ENCODE measurements at places on chromosomes 12 and 14.

- H3K36me3 ChIP-seq = no peaks in the 10 kb centered on the region
- no peaks in the 10 kb centered on the region for H3K4me1 ChIP-seq
- DNase-seq = peak; percentile 16
- H3K27ac ChIP-seq = peak overlapping the region; percentile 99
- H3K4me3 ChIP-seq = peak overlapping the region; percentile 70
Measured at GRCh38 chr14:34872822-34873588, 2.2 kb downstream of the BAZ1A start.

DNA sequence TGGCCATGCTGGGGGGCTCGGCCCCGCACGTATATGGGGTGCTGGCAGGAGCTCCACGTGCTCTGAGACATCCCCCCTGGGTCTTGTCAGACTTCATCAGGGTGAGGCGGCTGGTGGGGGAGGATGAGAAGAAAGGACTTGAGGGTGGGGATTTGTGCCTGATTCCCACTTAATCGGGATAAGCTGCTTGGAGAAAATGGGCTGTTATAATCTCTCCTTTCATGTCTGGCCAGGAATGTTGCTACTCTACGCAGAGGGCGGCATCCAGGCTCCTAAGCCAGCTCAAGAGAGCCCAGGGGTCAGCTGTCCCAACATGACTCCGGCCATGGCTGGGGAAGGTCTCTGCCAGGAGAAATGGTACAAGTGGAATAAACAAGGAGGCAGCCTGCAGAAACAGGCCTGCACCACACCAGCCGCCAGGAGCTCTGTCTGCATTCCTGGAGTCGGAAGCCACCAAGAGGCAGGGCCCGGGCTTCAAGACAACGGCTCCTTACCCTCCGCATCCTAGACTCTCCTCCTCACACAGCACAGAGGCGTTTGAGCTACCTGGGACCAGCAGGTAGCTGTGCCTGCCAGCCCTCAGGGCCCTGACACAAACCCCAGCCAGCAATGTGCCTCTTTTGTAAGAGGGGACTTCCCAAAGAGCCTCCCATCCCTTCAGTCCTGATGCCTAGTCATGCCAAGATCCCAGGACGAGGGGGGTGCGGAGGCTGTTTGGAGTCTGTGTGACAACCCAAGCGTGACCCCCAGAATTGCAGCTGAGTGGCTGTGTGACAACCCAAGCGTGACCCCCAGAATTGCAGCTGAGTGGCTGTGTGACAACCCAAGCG, 195.8 kb upstream of the DIO3 start:
- no peaks in the 10 kb centered on the region for H3K36me3 ChIP-seq
- H3K27ac ChIP-seq = peak overlapping the region; percentile 81
- no peaks in the 10 kb centered on the region for H3K27me3 ChIP-seq
- no peak for DNase-seq
- H3K4me3 ChIP-seq = no peak overlapping the region

GRCh38 chr14:87231336-87232026, 761.5 kb downstream of the GALC start:
- no peaks in the 10 kb centered on the region for H3K27me3 ChIP-seq
- no peaks in the 10 kb centered on the region for H3K36me3 ChIP-seq
- no peaks in the 10 kb centered on the region for H3K4me1 ChIP-seq
- no peak overlapping the region for H3K27ac ChIP-seq

DNA sequence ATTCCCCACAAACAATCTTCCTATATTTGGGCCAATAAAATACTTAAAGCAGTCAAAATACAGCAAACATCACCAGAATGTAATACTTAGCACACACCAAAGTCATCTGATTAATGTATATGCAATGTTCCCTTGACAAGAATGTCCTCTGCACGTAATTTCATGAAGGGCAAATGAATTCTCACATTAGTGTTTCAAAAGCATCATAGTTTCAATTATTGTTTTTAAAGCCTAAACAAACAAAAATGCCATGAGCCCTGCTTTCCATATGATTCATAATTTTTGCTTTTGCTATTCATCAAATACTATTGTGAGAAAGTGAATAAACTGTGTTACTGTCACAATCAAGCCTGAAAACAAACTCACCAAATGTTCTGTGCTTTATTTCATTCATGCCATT, 156.0 kb downstream of the EPS8 start:
- H3K36me3 ChIP-seq = no peaks in the 10 kb centered on the region
- no peak overlapping the region for H3K27ac ChIP-seq
- H3K4me3 ChIP-seq = no peak overlapping the region
- no peaks in the 10 kb centered on the region for H3K27me3 ChIP-seq

DNA sequence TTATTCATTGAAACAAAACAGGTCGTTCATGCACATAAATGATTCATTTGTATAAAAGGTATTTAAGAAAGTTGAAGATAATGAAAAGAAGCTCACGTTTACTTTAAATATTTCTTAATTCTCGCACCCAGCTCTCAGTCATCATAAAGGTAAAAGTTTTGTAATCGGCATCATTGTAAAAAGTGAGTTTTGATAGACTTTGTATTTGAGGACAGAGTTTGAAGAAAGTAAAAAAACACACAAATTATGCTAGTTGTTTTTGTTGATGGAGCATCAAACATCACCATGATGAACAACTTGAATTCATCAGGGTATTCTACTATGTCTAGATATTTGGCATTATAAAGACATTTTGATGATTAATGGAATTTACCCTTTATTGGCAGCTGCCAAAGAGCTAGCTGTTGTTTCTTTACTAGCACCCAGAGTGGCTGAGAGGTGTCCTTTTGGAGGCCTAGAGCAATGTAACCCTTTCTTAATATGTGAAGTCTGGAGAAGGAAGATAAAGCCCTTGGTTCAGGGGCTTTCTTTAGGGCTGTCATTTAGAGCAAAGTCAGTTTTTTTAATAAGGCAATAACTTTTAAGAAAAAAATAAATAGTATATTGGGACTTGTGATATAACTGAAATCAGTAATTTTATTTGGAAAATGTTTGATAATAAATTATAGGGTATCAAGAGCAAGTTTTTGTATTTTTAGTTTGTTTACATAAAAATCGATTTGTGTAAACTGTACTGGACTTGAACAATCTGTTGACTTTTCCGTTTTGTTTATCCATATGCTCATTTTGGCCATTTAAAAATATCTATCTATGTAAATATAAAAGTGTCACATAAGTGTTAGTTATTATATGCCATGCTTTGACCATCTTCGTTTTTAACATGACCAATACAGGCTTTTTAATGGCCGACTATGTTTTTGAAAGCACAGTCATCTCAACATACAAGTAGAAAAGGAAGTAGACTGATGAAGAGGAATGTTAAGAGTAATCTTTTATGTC, 7.4 kb downstream of the GLRX5 start:
- H3K27me3 ChIP-seq = no peaks in the 10 kb centered on the region
- no peak for DNase-seq
- H3K4me3 ChIP-seq = no peak overlapping the region
- no peaks in the 10 kb centered on the region for H3K4me1 ChIP-seq

DNA sequence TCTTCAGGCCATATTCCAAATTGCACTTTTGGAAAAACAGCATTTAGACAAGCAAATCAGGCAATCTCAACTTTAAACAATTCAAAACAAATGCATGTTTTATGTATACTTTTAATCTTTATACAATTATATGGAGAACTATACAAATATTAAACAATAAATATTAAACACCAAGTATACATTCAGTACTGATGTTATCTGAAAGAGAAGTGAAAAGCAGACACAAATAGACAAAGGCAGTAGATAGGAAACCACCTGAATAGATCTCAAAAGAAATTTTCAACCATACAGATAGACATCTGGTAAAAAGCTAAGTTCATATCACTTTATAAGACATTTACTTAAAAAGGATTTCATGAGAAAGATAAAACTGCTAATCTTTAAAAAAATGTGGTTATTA, 65.2 kb downstream of the ZC3H14 start:
- DNase-seq = no peak
- no peaks in the 10 kb centered on the region for H3K4me1 ChIP-seq
- H3K36me3 ChIP-seq = no peaks in the 10 kb centered on the region
- no peak overlapping the region for H3K27ac ChIP-seq
- H3K4me3 ChIP-seq = no peak overlapping the region

DNA sequence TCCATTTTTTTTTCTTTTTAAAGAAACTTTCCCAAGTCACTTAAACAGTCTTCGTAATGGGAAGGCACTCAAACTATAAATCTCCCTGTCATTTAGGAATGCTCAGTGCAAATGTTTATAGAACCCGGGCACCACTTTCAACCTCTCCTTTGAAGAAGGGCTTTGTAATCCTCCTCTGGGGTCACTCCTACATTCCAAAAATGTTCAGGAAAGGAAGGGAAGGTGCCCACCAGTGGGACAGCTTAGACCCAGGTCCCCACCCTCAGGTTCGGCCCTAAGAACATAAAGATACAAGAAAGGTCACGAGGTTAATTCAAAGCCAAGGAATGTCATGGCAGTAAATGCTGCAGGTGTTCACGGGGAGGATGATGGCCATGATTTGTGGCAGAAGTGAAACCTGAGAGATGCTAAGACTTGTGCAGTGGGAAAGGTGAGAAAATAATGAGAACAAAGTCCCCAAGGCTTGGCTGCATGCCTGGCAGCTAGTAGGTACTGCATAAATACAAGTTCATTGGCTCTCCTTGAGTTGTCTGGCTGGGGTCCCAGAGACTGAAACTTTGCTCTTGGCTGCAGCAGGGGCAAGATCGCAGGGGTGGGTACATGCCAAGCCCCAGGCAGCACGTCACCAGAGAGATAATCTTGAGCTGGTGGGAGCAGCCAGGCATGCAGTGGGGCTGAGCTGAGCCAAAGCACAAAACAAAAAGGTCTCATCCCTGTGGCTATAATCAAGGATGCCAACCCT, 21.1 kb downstream of the KRT18 start:
- H3K27me3 ChIP-seq = peaks cover 14% of the 10 kb centered on the region
- H3K4me3 ChIP-seq = no peak overlapping the region
- no peak overlapping the region for H3K27ac ChIP-seq
- no peaks in the 10 kb centered on the region for H3K36me3 ChIP-seq
- DNase-seq = peak; percentile 85

DNA sequence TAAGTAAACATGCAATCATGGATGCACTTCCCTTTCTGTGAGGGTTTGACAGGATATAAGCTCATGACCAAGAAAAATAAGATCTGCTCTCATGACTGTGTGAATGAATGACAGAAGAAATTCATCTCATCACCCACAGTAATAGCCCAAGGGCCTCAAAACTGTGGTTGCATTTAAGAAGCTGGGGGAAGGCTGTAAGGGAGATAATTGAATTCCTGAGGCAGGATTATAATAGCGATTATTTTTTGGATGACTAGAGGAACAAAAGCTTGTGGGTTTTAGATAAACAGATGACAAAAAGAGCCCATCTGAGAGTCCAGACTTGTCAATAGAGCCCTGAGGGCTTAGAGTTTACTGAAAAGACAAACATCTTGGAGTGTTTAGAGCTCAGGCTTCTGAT, 161.2 kb downstream of the NTF3 start:
- no peak overlapping the region for H3K4me3 ChIP-seq
- no peaks in the 10 kb centered on the region for H3K27me3 ChIP-seq
- H3K4me1 ChIP-seq = no peaks in the 10 kb centered on the region
- DNase-seq = no peak

GRCh38 chr12:122499991-122500684, 594 bp downstream of the ZCCHC8 start:
- peak overlapping the region; percentile 73 for H3K4me3 ChIP-seq
- peaks cover 19% of the 10 kb centered on the region for H3K4me1 ChIP-seq
- peaks cover 12% of the 10 kb centered on the region for H3K36me3 ChIP-seq
- H3K27me3 ChIP-seq = no peaks in the 10 kb centered on the region

- no peaks in the 10 kb centered on the region for H3K36me3 ChIP-seq
- H3K27ac ChIP-seq = no peak overlapping the region
- no peak overlapping the region for H3K4me3 ChIP-seq
- DNase-seq = no peak
Measured at GRCh38 chr12:107302649-107303341, 209.4 kb upstream of the CRY1 start.

GRCh38 chr14:60206837-60207533, 41.8 kb upstream of the DHRS7 start:
- H3K27ac ChIP-seq = no peak overlapping the region
- DNase-seq = no peak
- H3K36me3 ChIP-seq = no peaks in the 10 kb centered on the region
- H3K27me3 ChIP-seq = no peaks in the 10 kb centered on the region
- H3K4me3 ChIP-seq = no peak overlapping the region

GRCh38 chr12:62103748-62104147, 156.5 kb upstream of the USP15 start:
- H3K27me3 ChIP-seq = no peaks in the 10 kb centered on the region
- H3K36me3 ChIP-seq = no peaks in the 10 kb centered on the region
- no peak overlapping the region for H3K4me3 ChIP-seq
- no peak for DNase-seq
- H3K27ac ChIP-seq = no peak overlapping the region
- H3K4me1 ChIP-seq = no peaks in the 10 kb centered on the region

- H3K27ac ChIP-seq = peak overlapping the region; percentile 86
- peak overlapping the region; percentile 38 for H3K4me3 ChIP-seq
- DNase-seq = no peak
- peaks cover 49% of the 10 kb centered on the region for H3K27me3 ChIP-seq
- no peaks in the 10 kb centered on the region for H3K36me3 ChIP-seq
Measured at GRCh38 chr14:103123634-103124500, 606 bp downstream of the TNFAIP2 start.

GRCh38 chr14:72796935-72797334, 97.0 kb downstream of the DPF3 start:
- H3K4me1 ChIP-seq = no peaks in the 10 kb centered on the region
- no peak for DNase-seq
- H3K4me3 ChIP-seq = no peak overlapping the region
- no peak overlapping the region for H3K27ac ChIP-seq

DNA sequence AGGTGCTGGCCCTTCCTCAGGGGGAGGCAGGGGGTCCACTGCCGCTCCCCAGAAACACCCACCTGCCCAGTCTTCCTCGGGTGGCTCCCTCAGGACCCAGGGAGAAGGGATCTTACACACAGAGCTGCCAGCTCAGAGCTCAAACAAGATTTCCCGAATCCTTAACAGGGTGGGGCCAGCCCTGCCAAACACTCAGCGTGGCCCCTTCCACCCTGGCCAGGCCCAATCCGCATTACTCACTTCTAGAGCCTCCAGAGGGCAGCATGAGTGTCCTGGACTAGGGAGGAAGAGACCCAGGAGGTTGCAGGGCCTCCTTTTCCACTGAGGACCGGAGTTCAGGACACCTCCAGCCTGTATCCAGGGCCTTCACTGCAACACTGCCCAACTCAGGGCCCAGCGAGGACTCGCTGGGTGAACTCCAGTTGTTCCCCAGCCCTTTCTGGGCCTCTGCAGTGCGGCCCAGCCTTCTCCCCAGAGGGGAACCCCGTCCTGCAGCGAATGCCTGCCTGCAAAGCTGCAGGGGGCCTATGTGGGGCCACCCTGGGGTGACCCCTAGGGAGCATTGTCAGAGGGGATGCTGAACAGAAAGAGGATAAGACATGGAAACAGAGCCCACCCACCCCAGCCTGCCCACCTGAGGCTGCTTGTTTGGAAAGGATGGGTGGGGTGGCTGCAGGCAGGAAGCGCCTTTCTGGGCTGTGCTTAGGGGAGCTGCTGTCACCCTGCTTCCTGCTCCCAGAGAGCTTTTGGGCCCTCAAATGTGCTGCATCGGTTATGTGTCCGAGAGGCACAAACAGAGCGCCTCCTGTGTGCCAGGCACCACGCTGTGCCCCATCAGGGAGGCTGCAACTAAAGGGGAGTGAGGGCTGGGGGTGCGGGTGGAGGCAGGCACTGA, 43.8 kb downstream of the CCNK start:
- H3K4me3 ChIP-seq = no peak overlapping the region
- H3K27me3 ChIP-seq = no peaks in the 10 kb centered on the region
- DNase-seq = peak; percentile 38
- peak overlapping the region; percentile 43 for H3K27ac ChIP-seq
